H9 (cell line): ENCODE measurements at places on chromosomes 16 and 17. TPM values are rescaled to one million over a fixed set of nuclear protein-coding genes. Genes with fewer than 3 reads are reported as not detected.

DNA sequence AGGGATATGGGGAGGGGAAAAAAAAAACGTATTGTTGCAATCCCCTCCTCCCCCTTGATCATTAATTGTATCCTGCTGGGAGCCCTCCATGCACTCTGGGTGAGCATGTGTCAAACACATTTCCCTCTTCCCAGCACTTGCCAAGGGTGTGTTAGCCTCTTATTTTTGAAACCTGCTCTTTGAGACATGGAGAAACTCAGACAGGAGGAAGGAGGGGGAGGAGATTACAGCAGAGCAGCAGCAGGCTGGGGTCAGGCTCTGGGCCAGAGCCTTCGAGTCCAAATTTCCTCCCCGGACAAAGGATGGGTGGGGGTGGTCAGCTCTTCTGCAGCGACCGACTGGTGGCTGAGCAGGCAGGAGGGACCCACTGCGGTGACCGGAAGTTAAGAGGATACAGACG, 64.7 kb downstream of the SOX9 start:
- DNase-seq, result no peak

GRCh38 chr17:58006560-58006923, 504 bp downstream of the SRSF1 start:
- DNase-seq, result peak; percentile 66

DNA sequence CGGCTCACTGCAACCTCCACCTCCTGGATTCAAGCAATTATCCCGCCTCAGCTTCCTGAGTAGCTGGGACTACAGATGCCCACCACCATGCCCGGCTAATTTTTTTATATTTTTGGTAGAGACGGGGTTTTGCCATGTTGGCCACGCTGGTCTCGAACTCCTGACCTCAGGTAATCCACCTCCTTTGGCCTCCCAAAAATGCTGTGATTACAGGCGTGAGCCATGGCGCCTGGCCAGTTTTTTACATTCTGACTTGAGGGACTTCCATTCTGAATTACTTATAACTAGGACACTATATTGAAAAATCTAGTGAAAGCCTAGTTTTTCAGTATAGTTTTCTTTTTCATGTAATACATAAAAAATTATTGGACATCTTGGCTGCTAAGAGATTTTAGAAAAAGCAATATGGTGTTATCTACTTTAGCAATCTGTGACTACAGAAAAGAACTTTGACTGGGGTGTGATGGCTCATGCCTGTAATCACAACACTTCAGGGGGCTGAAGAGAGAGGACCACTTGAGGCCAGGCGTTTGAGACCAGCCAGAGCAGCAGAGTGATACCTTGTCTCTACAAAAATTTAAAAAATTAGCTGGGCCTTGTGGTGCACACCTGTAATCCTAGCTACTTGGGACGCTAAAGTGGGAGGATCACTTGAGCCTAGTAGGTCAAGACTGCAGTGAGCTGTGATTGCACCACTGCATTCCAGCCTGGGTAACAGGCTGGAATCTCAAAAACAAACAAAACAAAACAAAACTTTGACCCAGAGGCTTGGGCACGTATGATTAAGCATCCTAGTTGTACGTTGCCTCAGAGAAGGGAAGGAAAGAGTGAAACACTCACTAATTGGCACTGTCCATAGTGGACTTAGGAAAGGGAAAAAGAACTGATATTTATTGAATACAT, 26.8 kb upstream of the GOSR1 start:
- no peak for DNase-seq

- DNase-seq, result no peak
Measured at GRCh38 chr17:19830061-19830460, 37.7 kb downstream of the ULK2 start.

GRCh38 chr16:64406770-64407181, 715.1 kb downstream of the CDH11 start:
- DNase-seq, result no peak

RSAD1 gene
- 27.9 and 29.6 TPM in 2 replicates for total RNA-seq

RAC3 gene
- total RNA-seq, result 84.8 and 85.8 TPM in 2 replicates

IKZF3 gene
- 0.22 and 0.31 TPM in 2 replicates for total RNA-seq

STAC2 gene
- total RNA-seq, result 1.5 and 2.5 TPM in 2 replicates

DECR2 gene
- 38.8 and 39.3 TPM in 2 replicates for total RNA-seq
